IPS DF 6.9 (cell line): ENCODE measurements at places on chromosomes 7 and 10.

GRCh38 chr10:323651-324293 is 188.5 kb downstream of the ZMYND11 start:
- DNase-seq = no peak

- no peak for DNase-seq
These were observed 11.6 kb downstream of the LBX1 start for GRCh38 chr10:101217450-101218281.

- DNase-seq = no peak
These were observed 6.2 kb upstream of the OTUD1 start for GRCh38 chr10:23432639-23433038.

DNA sequence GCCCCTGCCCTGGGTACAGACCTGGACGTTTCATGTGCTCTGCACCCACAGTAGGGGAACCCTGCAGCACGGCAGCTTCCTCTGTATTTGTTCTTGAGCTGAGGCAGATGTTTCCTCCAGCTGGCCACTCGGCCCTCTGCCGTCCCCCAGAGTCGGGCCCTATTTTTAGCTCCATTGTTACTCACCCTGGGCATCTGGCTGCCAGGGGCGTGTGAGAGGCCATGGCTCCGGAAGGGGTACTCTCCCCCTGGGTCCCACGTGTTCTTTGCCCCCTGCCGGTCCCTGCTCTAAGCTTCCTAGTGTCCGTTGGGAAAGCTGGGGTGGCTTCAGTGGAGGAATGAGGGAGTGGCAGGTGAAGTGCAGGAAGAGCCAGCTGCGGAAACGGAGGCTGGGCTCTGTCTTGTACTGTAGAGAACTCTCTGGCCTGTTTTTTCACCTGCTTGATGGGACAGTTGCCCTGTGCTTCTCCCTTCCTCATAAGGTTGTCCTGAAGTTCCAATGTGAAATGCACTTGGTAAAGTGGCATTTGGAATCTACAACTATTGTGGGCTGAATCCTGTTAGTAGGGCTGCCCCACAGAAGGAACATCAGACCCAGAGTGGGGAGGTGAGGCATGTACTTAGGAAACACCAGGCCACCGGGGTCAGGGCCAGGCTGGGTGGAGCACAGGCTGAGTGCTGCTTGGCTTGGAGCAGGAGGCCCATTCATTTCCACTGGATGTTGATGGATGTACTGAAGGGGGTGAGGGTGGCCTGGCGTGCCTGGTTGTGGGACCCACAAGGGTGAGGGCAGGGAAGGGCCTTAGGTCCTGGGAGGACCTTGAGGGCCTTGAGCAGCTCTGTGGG is 30.6 kb downstream of the PALD1 start:
- DNase-seq = no peak

DNA sequence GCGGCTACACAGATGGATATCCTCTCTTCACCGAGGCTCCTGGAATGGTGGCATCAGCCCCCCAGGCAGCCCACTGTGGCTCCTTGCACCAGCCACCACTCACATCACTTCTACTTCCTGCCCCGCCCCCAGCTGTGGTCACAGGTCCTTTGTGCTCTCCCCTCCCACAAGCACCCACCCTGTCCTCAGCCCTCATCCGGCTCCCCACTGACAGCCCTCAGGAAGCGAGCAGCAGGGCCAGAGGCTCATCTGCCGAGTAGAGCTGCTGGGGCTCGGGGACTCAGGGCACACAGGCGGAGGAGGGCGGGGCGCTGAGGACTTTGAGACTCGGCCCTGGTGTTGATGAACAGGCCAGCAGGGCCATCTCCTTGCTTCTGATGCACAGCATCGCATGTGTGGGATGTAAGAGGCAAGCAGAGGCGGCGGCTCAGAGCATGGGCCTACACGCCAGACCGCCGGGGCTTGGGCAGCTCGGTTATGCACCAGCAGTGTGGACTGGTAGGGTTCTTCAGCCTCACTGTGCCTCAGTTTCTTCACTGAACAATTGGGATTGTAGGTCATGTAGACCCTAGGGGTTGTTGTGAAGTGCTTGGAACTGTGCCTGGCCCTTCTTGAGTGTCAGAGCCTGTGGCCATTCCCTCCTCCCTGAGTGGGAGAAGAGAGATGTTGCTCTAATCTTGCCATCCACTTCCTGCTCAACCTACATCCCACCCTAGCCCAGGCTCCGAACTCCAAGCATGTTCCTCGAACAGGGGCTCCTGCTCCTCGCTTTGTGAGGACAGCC is at the start of gene PRF1:
PRF1 (minus strand) TSS at position 77 of the 784 bp plus-strand sequence. CDS start 1,839 bp downstream, outside the sequence.
- no peak for DNase-seq

DNA sequence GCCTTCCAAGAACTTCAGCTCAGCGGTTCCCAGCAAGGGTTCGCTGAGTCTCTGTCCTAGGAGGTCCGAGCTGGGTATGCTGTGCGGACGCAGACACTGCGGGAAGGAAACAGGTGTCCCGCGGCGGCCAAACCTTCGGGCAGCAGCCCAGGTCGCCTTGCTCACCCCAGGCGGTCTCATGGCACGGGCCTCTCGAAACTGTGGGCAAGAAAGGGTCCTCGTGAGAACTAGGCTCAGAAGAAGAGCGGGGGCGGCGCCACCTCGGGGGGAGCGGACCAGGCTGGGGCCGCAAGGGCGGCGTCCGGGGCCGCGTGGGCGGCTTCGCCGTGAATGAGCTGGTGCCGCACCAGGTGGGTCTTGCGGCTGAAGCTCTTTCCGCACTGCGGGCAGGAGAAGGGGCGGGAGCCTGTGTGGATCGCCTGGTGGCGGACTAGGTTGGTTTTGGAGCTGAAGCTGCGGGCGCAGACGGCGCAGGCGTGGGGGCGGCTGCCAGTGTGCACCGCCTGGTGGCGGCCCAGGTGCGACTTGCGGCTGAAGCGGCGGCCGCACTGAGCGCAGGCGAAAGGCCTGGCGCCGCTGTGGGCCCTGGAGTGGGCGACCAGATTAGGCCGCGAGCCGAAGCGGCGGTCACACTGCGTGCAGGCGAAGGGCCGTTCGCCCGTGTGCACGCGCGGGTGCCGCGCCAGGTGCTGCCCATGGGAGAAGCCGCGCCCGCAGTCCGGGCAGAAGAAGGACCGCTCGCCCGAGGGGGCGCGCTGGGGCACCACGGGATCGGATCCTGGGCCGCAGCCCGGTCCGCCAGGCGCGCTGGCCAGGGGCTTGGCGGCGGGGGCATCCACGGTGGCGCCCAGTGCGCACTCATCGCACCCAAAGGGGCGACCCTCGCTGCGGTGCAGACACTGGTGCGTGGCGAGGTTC is 8.6 kb downstream of the ZNF467 start:
- DNase-seq = no peak

DNA sequence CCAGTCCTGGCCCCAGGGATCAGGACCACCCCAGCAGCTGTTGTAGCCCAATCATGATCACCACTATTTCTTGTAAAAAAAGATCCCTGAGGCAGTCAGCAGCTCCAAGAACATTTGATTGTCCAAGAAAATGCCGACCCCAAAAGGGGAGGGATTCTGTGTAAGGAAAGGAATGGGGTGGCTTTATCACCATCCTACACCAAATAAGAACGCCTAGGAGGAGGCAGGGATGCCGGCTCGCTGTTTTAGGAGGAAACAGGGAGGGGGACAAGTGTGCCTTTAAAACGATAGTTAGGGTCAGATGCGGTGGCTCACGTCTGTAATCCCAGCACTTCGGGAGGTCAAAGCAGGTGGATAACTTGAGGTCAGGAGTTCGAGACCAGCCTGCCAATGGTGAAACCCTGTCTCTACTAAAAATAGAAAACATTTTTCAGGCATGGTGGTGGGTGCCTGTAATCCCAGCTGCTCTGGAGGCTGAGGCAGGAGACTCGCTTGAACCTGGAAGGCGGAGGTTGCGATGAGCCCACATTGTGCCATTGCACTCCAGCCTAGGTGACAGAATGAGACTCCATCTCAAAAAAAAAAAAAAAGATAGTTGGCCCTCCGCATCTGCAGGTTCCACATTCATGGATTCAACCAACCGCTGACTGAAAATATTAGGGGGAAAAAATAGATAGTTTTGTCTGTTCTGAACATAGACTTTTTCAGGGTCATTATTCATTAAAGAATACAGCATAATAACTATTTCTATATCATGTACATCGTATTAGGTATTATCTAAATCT is 63.6 kb downstream of the PDIA4 start:
- DNase-seq = no peak

DNA sequence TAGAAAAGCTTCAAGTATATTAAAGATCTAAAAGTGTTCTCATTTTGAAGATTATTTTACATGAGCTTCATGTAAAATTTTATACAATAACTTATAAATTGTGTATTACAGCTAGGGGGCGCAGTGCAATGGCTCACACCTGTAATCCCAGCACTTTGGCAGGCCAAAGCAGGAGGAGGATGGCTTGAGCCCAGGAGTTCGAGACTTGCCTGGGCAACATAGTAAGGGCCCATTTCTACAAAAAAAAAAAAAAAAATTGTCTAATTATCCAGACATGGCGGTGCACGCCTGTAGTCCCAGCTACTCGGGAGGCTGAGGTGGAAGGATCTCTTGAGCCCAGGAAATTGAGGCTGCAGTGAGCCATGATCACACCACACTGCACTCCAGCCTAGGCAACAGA is 16.6 kb downstream of the ACBD5 start:
- no peak for DNase-seq

DNA sequence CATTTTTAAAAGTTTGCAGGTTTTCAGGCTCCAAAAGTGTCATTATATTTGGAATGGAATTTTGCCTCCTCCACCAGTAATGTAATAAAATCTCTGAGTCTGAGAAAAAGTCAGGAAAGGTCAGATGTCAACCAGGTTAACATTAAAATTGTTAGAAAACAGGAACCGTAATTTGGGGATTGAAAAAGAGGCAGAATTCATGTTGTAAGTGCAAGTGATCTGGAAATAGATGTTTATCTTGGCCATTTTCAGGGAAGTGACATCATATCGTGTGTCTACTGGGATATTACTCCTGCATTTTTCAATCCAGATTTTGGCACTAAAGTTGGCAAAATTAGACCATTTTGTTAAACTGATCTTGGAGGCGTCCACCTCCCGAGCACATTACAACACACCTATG is 428.5 kb upstream of the MGMT start:
- DNase-seq = no peak

GRCh38 chr7:28626221-28626620 is 213.9 kb downstream of the CREB5 start:
- DNase-seq = no peak

DNA sequence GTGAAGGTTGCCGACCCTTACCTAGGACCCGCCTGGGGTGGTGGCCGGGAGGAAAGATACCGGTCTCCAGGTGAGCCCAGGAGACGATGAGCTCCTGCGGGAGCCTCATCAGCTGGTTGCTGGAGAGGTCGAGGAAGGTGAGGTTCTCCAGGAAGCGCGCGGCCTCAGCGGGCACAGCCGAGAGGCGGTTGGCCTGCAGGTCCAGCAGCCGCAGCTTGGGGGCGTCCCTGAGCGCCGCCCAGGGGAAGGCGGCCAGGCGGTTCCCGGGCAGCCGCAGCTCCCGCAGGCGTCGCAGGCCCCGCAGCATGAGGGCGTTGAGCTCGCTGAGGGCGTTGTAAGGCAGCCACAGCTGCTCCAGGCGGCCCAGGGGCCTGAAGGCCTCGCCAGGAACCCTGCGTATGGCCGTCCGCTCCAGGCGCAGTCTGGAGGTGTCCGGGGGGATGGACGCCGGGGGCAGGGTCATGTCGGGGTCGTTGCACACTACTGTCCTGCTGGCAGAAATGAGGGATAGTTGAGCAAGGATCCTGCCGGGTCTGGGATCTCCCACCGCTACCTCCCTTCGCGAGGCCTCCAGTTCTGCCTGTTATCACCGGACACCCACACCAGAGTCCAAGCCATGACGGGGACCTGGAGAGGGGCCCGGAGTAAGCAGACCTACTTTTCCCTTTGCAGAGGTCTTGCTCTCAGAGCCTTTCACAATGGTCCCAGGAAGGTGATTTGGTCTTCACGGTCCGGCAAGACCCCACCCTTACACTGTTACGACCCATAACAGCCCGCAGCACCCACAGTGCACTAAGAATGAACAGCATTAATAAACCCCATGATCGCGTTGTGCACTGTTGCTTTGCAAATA is 3.9 kb downstream of the LRIT1 start:
- peak; percentile 48 for DNase-seq

- no peak for DNase-seq
These were observed 675.2 kb upstream of the GALNT17 start for GRCh38 chr7:70456719-70457118.

DNA sequence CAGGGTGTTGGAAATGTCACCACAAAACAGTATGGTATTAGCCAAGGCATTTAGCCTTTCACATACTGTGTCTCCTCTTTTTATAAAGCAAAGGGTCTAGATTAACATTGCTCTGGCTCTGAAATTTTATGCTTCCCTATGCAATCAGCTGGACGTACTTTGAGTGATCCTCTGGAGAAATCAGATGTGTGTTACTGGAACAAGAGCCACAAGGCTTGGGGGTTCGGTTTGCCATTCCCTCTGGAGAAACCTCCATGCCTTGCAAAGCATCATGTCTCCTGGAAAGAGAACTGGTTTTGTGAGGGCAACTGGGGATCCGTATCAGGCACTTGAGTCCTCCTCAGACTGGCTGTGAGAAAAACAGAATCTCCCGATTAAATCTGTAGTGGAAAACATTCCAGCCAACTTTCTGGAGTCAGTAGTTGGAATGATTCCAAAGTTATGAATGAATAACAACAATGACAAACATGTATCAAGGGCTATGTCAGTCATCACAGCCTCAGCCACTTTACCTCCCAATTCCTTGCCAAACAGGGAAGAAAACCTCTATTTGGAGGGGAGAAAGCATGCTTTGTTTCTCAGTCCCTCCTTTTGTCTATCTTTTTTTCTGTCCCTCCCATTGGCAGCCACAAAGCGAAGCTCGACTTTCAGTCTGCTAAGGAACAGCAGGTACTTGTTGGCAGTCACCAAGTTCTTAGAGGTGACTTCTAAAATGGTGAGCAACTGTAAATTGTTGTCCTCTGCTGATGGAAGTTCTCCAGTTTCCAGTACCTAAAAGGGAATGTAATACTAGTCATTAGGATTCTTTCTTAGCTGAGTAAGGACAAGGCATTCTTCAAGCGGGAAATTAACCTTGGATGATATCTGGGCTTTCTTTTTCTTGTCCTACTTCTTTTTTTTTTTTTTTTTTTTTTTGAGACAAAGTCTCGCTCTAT is 864.8 kb upstream of the AUTS2 start:
- DNase-seq = no peak

DNA sequence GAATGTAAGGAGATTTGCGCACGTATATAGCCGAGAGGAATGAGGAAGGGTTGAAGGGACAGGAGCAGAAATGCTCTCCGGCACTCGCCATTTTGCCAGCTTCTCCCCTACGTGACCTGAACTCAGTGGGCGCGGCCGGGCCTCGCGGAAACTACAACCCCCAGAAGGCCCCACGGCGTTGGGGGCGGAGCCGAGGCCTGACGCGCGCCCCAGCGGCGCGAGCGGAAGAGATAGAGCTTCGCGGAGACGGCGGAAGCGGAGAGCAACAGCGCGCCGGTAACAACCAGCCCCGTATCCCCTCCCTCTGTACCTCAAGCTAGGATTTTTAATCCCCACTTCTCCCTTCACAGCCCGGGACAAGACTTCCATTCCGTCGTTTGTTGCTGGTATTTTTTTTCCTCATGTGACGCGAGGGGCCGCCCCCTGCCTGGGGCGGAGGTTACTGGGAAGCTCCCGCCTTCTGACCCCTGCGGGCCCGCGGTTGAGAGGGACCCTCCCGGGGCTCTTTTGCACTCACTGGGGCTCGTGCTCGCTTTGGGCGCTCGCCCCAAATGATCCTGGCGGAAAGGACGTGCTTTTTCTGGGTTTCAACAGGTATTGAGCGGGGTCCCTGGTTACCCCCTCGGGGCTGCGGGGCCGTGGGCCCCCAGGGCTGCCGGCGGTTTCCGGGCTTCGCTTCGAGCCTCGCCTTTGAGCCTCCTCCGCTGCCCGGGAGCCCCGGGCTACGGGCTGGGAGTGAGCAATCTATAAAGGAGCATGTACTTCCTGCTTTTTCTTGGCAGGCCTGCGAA is at the start of gene R3HCC1L:
R3HCC1L (plus strand) TSS at position 227 of the 791 bp plus-strand sequence. CDS start 73,458 bp downstream, outside the sequence.
- DNase-seq = peak; percentile 72
